Tongue (tissue), 3 donors: ENCODE measurements at places on chromosomes 7 and 10. TPM values are rescaled to one million over a fixed set of nuclear protein-coding genes. Genes with fewer than 3 reads are reported as not detected.
A peak's percentile ranks its signal among the peaks of the same experiment; 100 is the strongest.

Gene TMEM196
- total RNA-seq: not detected

Gene HEPACAM2
- total RNA-seq: 0.21 TPM

Gene ZNF775
- 17.1 TPM for total RNA-seq

DNA sequence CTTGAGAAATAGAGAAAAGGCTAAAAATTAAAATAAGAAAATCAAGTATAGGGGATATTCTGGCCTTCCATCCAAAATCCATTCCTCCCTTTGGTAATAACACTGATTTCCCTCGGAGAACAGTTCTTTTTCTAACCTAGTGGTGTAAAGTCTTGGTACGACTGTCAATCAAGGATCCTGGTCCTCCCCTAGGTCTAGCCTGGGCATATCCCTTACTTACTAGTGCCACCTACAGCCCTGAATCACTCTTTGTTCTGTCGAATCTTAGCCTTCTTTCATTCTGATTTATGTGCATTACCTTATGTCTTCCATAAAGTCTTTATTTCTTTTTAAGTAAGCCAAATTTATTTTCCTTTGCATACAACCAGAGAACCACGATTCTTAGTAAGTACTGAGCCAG lies 298.7 kb upstream of the LRRTM3 start:
- peak; percentile 2 for DNase-seq

GRCh38 chr7:78279032-78279431 lies 480.5 kb downstream of the PHTF2 start:
- no peak for DNase-seq

GRCh38 chr10:97740613-97741012 lies 3.7 kb downstream of the ZFYVE27 start:
- DNase-seq: no peak

GRCh38 chr10:90560331-90560730 lies 297.5 kb downstream of the HTR7 start:
- no peak for DNase-seq

DNA sequence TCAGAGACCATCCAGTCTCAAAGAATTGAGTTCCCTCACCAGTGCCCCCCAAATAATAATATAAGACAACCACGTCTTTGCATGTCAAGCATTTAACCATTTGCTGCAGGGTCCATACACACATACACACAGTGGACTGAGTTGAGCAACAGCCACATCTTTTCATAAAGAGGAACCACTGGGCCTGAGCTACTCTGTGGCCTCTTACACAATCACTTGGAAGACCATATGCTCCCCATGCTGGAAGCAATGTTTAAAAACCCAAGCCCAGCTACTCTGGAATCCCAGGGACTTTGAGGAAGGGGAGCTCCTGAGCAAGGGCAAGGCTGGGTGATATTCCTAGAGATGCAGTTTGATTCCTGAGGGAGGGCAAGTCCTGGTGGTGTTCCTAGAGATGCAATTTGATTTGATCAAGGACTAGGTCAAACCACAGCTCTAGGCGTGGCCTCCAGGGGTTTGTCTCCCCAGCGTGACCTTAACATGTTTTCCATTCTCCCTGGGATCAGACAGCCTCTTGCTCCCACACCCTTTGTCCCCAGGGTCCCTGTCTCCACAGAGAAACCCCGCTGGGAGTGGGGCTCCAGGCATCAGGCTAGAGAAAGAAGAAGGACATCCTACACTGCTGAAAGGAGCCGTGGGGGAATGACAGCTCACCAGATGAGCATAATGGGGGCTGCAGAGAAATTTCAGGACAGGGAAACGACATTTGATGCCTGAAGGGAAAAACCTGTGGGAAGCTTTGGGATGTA lies 376.2 kb upstream of the MGMT start:
- DNase-seq: no peak
